Brain (organoid and tissue), 16 donors: ENCODE measurements at places on chromosomes 2 and 18. TPM values are rescaled to one million over a fixed set of nuclear protein-coding genes. Genes with fewer than 3 reads are reported as not detected.

- peak; percentile 39 for DNase-seq
These were observed 518.2 kb upstream of the ZEB2 start for GRCh38 chr2:145038041-145038525.

DNA sequence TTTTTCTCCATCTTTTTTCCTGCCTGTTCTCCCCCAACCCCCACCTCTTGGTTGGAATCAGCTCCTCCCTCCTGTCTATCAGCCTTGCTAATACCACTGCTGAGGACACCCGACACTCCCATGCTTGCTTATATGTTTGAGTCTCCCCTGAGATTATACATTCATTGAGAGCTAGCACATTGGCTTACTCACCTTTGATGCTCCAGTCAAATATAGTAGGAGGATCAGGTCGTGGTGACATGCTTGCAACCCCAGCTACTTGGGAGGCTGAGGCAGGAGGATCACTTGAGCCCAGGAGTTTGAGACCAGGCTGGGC lies 91.5 kb upstream of the CCBE1 start:
- DNase-seq = no peak

DNA sequence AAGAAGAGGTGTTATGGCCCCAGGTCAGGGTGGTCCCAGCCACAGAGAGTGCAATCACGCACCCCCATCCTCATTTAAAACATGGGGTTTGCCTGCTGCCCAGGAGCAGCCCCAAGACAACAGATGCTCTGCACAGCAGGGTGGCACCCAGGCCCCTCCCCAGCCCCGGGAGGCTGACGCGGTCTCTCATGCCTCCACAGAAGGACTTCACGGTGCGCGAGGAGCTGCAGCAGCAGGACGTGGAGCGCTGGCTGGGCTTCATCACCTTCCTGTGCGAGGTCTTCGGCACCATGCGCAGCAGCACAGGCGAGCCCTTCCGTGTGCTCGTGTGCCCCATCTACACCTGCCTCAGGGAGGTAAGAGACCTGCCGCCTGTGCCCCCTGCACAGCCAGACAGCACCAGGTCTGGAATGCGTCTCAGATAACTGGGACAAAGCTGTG lies 133.7 kb downstream of the SMAD7 start:
- no peak for DNase-seq

- no peak for DNase-seq
These were observed 38.1 kb downstream of the ST8SIA5 start for GRCh38 chr18:46718501-46719341.

The ABCG8 gene
- not detected for polyA plus RNA-seq

- DNase-seq = no peak
These were observed 85.6 kb downstream of the MOGAT1 start for GRCh38 chr2:222756951-222757650.

The AQP12A gene
- not detected for polyA plus RNA-seq

DNA sequence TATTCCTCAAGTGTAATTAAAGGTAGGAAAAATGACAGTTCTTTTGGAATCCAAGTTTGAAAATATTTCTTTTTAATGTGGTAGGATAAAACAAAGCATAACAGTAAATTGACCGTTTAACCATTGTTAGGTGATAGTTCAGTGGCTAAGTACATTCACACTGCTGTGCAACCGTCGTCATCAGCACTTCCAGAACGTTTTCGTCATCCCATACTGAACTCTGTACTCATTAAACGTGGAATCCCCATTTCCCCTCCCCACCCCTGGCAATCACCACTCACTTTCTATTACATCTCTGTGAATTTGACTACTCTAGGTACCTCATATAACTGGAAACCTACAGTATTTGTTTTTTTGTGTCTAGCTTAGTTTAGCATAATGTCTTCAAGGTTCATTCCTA lies 32.9 kb upstream of the FZD5 start:
- DNase-seq = no peak

DNA sequence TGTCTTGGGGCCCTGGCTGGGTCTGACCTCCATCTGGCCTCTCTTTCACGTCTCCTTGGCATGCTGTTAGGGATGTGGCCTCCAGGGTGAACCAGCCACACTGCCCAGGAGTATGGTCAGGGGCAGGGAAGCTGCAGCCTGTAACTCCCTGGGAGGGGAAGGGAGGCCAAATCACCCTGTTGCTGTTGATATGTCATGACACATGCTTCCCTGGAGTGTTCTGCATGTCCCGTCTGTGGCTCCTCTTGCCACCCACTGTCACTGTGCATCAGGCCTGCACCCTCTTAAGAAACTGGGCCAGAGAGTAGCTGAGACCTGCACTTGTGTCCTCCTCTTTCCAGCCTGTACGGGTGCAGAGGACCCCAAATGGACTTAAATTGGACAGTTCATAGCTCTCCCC lies 221.3 kb downstream of the FHOD3 start:
- DNase-seq = no peak

- DNase-seq = peak; percentile 85
These were observed 149.6 kb downstream of the IRS1 start for GRCh38 chr2:226649871-226650660.

DNA sequence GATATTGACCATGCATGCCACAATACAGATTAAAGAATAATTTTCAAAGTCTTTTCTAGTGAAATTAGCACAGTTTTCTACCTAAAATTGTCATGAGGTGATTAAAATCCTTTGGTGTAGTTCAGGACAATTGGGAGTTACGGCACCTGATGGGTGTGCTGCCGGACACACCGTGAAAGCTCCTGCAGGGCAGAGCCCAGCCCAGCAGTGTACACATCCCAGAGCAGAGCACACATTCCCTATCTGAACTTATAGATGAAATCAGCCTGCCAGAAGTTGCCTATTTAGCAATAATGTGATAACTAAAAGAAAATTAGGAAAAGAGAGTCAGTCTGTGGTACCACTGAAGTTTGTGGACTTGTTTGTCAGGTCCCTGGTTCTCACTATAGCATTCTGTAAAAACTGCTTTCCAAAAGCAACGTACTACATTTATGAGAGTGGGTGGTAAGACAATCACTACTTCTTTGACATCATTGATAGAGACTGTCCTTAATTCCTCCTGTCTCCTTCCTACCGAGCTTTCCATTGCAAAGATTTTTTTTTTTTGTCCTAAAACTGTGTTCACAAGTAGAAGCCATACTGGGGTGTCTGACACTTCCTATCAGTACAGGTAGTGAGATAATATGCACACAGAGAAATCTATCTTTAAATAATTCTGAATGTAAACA lies 3.4 kb downstream of the CYTIP start:
- no peak for DNase-seq

The EGR4 gene
- polyA plus RNA-seq = 0.83 TPM

The NAT8 gene
- not detected for polyA plus RNA-seq

The FLACC1 gene
- not detected for polyA plus RNA-seq

- DNase-seq = no peak
These were observed 135.7 kb upstream of the NDUFV2 start for GRCh38 chr18:8966821-8967220.

- DNase-seq = no peak
These were observed 160.3 kb upstream of the CDH19 start for GRCh38 chr18:66764230-66764629.

DNA sequence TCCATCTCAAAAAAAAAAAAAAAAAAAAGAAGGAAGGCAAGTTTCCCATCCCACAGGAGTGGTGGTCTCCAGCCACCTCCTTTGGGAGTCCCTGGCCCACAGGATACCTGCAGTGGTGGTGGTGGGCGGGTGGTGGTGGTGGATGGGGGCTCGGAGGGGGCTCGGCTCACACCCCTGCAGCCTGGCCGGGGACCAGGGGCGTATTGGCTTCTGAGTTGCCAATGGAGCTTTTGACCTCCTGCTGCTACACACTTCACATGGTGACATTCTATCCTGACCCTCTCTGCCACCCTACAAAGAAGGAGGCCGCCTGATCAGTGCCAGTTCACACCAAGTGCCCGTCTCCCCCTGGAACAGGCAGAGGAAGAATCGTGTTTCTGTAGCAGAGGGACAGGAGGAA lies 119.6 kb downstream of the NFATC1 start:
- no peak for DNase-seq

GRCh38 chr2:189954989-189955388 lies 107.5 kb downstream of the MSTN start:
- DNase-seq = no peak

- DNase-seq = peak; percentile 50
These were observed at the start of gene RAMP1 for GRCh38 chr2:237859533-237860272. TSS of gene RAMP1 (plus strand) at chr2:237859623. CDS start at chr2:237859676, 53 bp downstream.

The C2orf80 gene
- 3.3 TPM for polyA plus RNA-seq

GRCh38 chr2:77009307-77009706 lies 512.9 kb downstream of the LRRTM4 start:
- DNase-seq = no peak

The KCTD18 gene
- 5.6 TPM for polyA plus RNA-seq

The TCF23 gene
- polyA plus RNA-seq = not detected

DNA sequence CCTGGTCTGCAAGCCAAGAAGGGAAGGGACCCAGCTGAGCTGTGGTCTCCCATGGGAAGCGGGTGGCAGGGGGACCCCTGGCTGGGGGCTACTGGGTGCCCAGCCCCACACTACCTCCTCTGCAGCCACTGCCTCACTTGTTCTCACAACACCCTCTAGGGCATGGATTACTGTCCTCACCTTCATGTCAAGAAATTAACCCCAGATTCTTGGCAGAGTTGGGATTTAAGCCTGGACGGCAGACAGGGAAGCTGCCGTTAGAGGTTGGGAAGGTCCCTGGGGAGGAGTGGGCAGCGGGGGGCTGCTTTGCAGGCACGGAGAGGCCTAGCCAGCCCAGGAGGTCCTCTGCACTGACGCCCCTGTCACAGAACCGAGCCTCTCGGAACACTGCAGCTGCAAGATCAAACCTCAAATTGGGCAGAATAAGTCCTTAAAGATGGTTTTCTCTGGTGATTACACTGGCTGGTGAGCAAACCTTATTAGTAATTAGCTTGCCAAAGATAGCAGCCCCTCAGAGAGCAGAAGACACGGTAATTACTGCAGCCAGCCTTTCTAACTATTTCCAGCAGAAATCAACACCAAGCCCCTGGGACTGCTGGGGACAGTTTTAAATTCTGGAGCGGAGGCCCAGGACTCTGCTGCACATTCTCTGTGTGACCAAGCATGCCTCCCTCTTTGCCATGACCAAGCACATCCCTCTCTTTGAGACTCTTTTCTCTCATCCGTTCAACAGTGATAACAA lies 35.9 kb downstream of the KCNF1 start:
- peak; percentile 67 for DNase-seq

- DNase-seq = no peak
These were observed 380.5 kb downstream of the ERBB4 start for GRCh38 chr2:212158081-212158480.

DNA sequence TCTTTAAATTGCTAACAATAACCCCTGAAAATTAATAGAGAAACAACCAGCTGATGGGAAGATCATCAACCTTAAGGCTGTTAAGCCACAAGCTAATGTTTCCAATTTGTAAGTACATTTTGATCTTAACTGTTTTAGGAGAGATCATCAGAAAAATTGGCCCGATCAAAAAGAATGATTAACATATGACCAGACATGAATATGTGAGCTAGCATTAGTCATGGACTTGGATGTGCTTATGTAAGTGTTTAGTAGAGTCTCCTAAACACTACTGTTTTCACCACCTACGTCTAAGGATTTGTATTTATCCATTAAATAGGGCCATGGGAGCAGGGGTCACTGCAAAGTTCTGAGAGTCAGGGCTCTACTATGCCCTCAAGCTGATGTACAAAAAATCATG lies 4.3 kb downstream of the LMAN1 start:
- DNase-seq = no peak

DNA sequence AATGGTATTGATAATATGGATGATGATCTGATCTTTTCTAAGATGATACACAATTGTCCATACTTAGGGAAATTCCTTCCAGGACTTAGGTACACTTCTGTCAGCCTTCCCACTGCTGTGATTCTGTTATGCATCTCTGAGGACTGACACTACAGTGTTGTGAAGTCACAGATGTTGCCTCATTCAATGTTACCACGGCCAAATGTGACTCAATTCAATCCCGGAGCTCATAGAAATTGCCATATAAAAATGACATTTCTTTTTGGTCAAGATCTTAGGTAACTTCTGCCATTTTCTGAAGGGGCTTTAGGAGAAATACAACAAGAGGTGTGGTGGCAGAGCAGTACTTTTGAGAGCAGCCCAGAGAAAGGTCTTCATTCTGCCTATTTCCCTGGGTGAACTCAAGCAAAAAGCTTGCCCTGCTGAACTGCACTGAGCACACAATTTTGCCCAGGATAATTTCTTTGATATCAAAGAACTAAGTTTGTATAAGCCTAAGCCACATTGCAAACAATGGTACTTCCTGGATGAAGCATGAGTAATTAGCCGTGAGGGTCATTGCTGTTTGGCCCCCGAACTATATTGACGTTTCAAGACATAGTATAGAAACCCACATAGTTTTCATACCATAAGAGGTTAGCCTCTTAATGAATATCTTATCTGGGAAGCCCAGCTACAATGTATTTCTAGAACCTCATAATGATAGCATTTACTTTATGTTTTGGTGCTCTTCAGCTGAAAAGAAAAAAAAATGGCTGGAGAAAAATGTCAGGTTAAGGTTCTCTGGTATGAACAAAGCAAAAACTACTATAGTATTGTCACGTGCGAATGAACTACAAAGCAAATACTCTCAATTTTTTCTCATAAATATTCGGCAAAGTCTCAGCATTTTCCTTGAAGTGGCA lies 437.4 kb downstream of the MEIS1 start:
- DNase-seq = no peak

The ELOA2 gene
- not detected for polyA plus RNA-seq

The CDKL4 gene
- polyA plus RNA-seq = not detected
